ENCODE measurements at places on chromosomes 1 and 21. TPM values are rescaled to one million over a fixed set of nuclear protein-coding genes. Genes with fewer than 3 reads are reported as not detected.

MCOLN2 gene
- 1.7 TPM for total RNA-seq

KCNE1 gene
- total RNA-seq, result not detected

UTS2 gene
- not detected for total RNA-seq

CCDC185 gene
- not detected for total RNA-seq

HSD3B1 gene
- not detected for total RNA-seq

ZNF683 gene
- total RNA-seq, result not detected

SPAG17 gene
- not detected for total RNA-seq

MANEAL gene
- total RNA-seq, result 26.9 TPM

PLCH2 gene
- total RNA-seq, result 0.44 TPM

HCN3 gene
- total RNA-seq, result 6.6 TPM

DNAJC6 gene
- total RNA-seq, result 8.0 TPM

LCE1C gene
- not detected for total RNA-seq

LRRC38 gene
- not detected for total RNA-seq

CTTNBP2NL gene
- total RNA-seq, result 9.0 TPM

MNDA gene
- total RNA-seq, result not detected

RAB25 gene
- not detected for total RNA-seq

CSDE1 gene
- total RNA-seq, result 138 TPM

GBP5 gene
- not detected for total RNA-seq

TEKT2 gene
- not detected for total RNA-seq

ESRRG gene
- not detected for total RNA-seq

CYP2J2 gene
- total RNA-seq, result not detected

HES4 gene
- total RNA-seq, result 64.7 TPM

RSPH1 gene
- total RNA-seq, result 1.1 TPM

YBEY gene
- total RNA-seq, result 26.8 TPM

FLVCR1 gene
- 14.0 TPM for total RNA-seq

SLAMF1 gene
- total RNA-seq, result not detected

AKR7A2 gene
- total RNA-seq, result 49.1 TPM

TMEM240 gene
- total RNA-seq, result 0.68 TPM

AMY1C gene
- not detected for total RNA-seq

UBL4B gene
- total RNA-seq, result not detected

COX20 gene
- total RNA-seq, result 59.1 TPM

KRTAP19-4 gene
- total RNA-seq, result not detected

TRIM46 gene
- 1.8 TPM for total RNA-seq

ADORA1 gene
- total RNA-seq, result 1.0 TPM

RORC gene
- not detected for total RNA-seq

LMNA gene
- 742 TPM for total RNA-seq

OR2L8 gene
- not detected for total RNA-seq

FOXE3 gene
- not detected for total RNA-seq

AMY1B gene
- not detected for total RNA-seq

PLEKHA6 gene
- total RNA-seq, result 21.5 TPM

L1TD1 gene
- total RNA-seq, result not detected

OR2W3 gene
- total RNA-seq, result not detected

ADAM30 gene
- total RNA-seq, result not detected

SORT1 gene
- 4.2 TPM for total RNA-seq

FCRL6 gene
- not detected for total RNA-seq

NPL gene
- 1.6 TPM for total RNA-seq

BTBD19 gene
- total RNA-seq, result 3.4 TPM

Measured in A549 treated with ZK216348 at 1 μM for 4 hours (cell line).